ENCODE measurements at places on chromosomes 12 and 14. TPM values are rescaled to one million over a fixed set of nuclear protein-coding genes. Genes with fewer than 3 reads are reported as not detected.

The DEGS2 gene
- total RNA-seq, result not detected

The FOXG1 gene
- not detected for total RNA-seq

DNA sequence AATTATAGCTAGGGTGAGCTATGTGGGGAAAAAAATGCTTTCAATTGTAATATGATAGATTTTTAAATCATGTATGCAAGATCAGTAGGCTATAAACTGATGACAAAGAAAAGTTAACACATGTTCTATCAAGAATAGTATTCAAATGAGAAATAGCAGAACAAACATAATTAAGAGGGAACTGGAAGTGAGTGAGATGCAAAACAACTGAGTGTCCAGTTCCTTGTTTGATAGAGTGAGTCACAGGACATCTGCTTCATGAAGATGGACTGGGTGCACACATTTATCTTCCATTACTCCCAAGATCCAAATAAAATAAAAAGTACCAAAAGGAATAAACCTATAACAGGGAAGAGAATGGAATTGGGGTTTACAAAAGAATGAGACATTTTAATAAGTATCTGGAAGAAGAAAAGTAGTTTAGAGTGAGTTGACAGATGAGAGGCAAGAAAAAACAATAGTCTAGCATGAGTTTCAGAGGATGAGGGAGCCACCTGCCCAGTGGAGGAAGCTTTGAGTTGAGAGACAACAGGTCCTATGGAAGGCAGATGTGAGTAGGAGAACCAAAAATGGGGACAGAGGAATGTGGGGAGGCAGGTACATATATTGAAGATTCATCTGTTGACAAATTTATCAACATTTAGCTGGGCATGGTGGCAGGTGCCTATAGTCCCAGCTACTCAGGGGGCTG is 178.1 kb upstream of the ARHGAP5 start:
- peak; percentile 91 for DNase-seq

- no peak for DNase-seq
Observed at GRCh38 chr12:71810921-71811320, 28.6 kb upstream of the TBC1D15 start.

DNA sequence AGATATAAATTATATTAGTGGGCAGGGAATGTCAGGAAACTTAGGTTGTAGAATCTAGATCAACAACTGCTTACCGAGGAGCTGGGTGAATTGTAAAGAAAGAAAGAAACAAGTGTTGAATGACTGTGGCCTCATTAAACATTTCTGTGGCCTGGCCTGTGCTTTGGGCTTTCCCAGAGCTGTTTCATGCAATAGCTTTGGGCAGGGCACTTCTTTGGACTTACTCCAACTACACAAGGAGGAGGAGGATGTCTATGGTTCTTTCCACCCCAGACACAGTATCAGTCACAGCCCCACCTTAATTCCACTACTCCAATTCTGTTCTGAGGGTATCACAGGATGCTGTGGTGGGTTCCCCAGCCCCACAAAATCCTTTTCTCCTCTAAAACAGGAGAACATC is 38.0 kb downstream of the DPF3 start:
- no peak for DNase-seq

DNA sequence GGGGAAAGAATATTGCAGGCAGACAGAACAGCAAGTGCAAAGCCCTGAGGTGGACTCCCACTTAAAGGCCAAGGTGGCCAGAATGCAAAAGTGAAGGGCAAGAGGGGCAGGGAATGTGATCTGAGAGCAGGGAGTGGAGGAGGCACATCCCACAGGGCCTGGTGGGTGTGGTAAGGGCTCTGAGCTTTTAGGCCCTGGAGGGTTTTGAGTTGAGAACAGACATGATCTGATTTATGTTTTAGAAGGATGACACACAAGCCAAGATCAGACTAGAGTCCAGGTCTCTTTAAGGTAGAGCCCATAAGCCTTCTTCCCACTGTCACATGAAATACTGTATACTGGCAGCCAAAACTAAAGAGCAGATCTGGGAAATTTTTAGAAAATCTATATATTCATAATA is 162.5 kb downstream of the SLC38A4 start:
- DNase-seq, result no peak

DNA sequence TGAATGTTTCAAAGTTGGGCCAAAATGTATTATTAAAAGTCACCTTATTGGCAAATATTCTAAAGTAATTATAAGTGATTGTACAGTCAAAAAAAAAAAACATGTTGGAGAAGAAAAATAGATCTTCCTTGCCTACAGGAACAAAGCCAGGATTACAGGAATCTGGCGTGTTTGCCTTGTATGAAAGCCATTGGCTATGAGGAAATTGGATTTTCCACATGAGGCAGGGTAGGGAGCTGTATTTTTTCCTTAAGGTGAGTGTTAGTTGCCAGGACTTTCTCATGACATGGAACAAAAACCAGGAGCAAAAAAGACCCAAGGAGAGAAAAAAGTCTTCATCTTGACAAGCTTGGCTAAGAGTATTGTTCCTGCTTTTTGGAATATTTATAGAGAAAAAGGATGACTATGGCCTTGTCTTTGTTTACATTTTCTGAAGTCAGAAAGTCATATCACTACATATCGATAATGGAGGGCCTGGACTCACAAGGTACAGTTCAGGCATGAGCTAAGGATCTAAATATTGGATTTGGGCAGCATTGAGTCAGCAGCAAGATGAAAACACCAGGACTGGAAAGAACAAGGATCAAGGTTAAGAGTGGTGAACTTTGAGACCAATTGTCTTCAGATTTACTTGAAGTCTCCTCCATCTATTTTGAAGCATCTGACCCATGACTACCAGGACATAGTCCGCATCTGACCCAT is 68.4 kb upstream of the FLRT2 start:
- no peak for DNase-seq

DNA sequence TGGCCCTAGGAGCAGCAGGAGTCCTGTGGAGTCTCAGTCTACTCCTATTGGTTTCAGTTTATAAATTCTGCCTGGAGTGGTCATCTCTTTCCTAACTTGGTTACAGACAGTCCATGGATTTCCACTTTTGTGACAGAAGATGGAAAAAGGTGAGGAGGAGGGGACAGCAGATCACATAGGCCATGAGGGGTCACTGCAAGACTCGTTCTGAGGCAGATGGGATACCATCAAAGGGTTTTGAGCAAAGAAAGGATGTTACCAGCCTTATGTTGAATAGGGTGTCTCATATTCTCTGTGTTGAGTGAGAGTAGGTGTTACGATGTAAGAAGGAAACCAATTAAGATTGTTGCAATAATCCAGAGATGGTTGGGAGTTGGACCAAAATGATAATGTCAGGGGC is 15.3 kb downstream of the PDE3A start:
- no peak for DNase-seq
